ENCODE measurements at places on chromosomes 1 and 21. TPM values are rescaled to one million over a fixed set of nuclear protein-coding genes. Genes with fewer than 3 reads are reported as not detected.

GRCh38 chr1:235098991-235099390 lies 29.6 kb downstream of the TOMM20 start:
- H3K27me3 ChIP-seq: no peaks in the 10 kb centered on the region
- no peak overlapping the region for H3K27ac ChIP-seq
- peaks cover 4% of the 10 kb centered on the region for H3K4me1 ChIP-seq

The LAPTM5 gene
- polyA plus RNA-seq: 1,153 TPM

DNA sequence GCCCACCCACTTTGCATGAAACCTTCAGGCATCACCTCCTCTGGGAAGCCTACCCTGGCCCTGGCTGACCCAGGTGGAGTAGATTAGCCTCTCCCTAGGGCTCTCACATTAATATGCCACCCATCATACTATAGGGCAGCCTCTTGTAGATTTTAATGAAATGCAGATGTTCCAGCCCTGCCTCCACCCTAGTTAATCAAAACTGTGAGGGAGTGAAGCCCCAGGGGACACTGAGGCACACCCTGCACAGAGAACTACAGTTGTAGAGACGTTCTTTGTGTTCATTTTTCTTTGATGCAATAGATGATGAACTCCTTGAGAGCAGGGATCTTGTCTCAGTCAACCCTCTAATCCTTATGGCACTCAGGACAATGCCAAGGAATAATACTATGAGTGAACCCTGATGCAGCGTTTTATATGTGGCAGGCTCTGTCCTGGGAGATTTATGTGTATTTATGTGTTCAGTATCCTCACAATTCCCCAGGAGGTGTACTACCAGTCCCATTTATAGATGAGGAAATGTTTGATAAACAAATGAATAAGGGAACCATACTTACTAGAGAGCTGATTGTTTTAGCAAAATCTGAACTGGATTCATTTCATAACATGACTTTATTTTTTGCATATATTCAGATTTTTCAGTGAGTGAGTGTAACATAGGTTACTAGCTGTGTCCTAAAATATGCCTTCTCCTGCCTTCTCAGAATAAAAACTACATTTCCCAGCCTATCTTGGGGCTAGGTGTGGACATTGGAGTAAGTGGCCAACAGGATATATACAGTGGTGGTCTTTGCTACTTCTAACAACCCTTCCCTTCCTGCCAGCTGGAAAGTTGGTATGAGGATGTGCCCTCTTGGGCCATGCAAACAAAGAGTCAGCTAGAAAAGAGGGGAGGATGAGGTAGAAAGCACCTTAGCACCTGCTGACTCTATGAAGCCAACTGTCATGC lies 23.5 kb upstream of the PRELP start:
- no peak overlapping the region for H3K27ac ChIP-seq
- no peak for DNase-seq
- H3K36me3 ChIP-seq: no peaks in the 10 kb centered on the region
- H3K4me3 ChIP-seq: no peak overlapping the region
- H3K4me1 ChIP-seq: peaks cover 6% of the 10 kb centered on the region
- no peaks in the 10 kb centered on the region for H3K27me3 ChIP-seq

GRCh38 chr1:192530254-192530653 lies 45.3 kb upstream of the RGS1 start:
- H3K27ac ChIP-seq: no peak overlapping the region
- H3K36me3 ChIP-seq: no peaks in the 10 kb centered on the region
- H3K4me1 ChIP-seq: no peaks in the 10 kb centered on the region
- DNase-seq: no peak

GRCh38 chr1:171366816-171367215 lies 52.8 kb downstream of the FMO4 start:
- H3K36me3 ChIP-seq: no peaks in the 10 kb centered on the region
- H3K4me1 ChIP-seq: peaks cover 21% of the 10 kb centered on the region
- H3K4me3 ChIP-seq: no peak overlapping the region
- no peak for DNase-seq
- H3K27ac ChIP-seq: no peak overlapping the region
- H3K27me3 ChIP-seq: no peaks in the 10 kb centered on the region

The ZBED6 gene
- 2.2 TPM for polyA plus RNA-seq

The SPRR1B gene
- polyA plus RNA-seq: not detected

DNA sequence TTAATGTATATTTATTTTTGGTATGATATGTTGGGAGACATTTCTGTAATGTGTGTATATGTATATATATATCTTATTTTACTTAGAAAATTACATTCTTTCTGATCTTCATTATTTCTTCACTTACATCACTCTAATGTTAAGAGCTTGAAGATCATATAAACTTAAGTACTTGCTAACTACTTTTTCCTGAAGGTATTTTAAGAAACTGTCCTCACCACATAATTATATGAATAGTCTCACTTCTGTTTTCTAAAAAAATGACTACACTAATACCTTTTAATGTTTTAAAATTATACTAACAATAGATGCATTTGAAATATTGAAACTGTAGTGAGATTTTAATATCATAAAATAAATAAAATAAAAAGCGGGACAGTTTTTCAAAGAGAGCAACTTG lies 377.1 kb downstream of the LRRIQ3 start:
- no peak overlapping the region for H3K4me3 ChIP-seq
- no peaks in the 10 kb centered on the region for H3K36me3 ChIP-seq
- no peak overlapping the region for H3K27ac ChIP-seq
- DNase-seq: no peak

The RIMKLA gene
- not detected for polyA plus RNA-seq

GRCh38 chr1:202311875-202312635 lies 29.7 kb downstream of the UBE2T start:
- H3K27me3 ChIP-seq: peaks cover 3% of the 10 kb centered on the region
- no peaks in the 10 kb centered on the region for H3K36me3 ChIP-seq
- DNase-seq: no peak
- H3K4me3 ChIP-seq: no peak overlapping the region

DNA sequence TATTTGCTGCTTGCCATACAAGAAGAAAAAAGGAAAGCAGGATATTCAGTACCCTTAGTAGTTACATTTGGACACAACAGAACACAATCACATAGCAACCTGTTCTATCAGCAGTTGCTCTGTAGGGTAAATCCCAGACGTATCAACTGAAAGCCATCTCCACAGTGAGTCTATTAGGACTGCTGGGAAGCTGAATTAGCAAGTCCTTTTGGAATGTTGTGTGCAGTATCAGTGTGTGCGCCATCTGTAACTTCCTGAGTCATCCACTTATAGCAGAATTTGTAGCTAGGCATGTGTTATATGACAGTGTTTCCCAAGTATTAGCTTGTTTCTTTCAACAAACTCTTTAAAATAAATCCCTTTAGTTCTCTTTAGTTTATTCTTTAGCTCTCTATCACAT lies 21.3 kb downstream of the CCDC30 start:
- no peaks in the 10 kb centered on the region for H3K36me3 ChIP-seq
- no peak overlapping the region for H3K4me3 ChIP-seq
- no peak overlapping the region for H3K27ac ChIP-seq

The LHX8 gene
- not detected for polyA plus RNA-seq

GRCh38 chr1:7400566-7400965 lies 370.5 kb upstream of the VAMP3 start:
- no peaks in the 10 kb centered on the region for H3K4me1 ChIP-seq
- no peaks in the 10 kb centered on the region for H3K36me3 ChIP-seq
- no peak for DNase-seq

The CD5L gene
- not detected for polyA plus RNA-seq

DNA sequence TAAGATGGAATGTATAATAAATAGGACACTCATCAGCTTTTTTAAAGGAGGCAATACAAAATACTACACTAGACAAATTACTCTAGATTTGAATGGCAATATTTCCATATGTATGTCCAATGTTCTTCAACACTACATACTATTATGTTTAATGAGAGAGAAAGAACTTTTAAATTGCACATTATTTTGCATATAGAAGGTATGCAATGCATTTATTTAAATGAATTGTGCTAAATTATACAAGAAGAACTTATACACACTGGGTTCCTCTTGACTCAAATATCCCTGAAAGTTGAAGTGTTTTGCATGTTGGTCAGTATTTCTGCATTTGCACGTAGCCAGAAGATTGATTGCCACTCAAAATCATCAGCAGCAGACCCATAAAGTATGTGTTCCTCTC lies 839.6 kb downstream of the ADGRL2 start:
- H3K27ac ChIP-seq: no peak overlapping the region
- no peaks in the 10 kb centered on the region for H3K36me3 ChIP-seq
- DNase-seq: no peak
- no peaks in the 10 kb centered on the region for H3K4me1 ChIP-seq
- no peak overlapping the region for H3K4me3 ChIP-seq
- H3K27me3 ChIP-seq: no peaks in the 10 kb centered on the region

DNA sequence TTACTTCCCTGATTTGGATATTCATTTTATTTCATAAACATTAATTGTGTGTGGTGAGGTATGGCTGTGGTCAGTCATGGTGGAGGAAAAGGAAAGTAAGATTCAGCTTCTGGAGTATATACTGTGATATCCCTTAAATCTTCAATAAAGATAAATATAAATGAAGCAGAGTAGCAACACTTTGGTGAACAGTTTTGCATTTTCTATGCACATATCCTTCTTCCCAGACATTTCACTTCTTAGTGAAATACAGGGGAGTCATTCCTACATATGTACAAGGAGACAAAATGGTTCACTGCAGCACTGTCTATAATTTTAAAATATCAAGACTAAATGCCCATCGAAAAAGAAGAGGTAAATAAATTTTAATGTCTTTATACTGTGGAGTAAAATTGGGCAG lies 61.3 kb downstream of the DISP1 start:
- H3K4me1 ChIP-seq: no peaks in the 10 kb centered on the region
- DNase-seq: no peak
- no peaks in the 10 kb centered on the region for H3K36me3 ChIP-seq
- no peaks in the 10 kb centered on the region for H3K27me3 ChIP-seq
- H3K4me3 ChIP-seq: no peak overlapping the region

GRCh38 chr1:116708255-116708900 lies 40.8 kb upstream of the IGSF3 start:
- no peaks in the 10 kb centered on the region for H3K36me3 ChIP-seq
- H3K27ac ChIP-seq: no peak overlapping the region
- no peaks in the 10 kb centered on the region for H3K27me3 ChIP-seq
- H3K4me1 ChIP-seq: peaks cover 7% of the 10 kb centered on the region

The KNCN gene
- not detected for polyA plus RNA-seq

- H3K4me1 ChIP-seq: peaks cover 5% of the 10 kb centered on the region
- H3K36me3 ChIP-seq: no peaks in the 10 kb centered on the region
- no peak for DNase-seq
Measured at GRCh38 chr1:246291127-246291526, 216.0 kb downstream of the SMYD3 start.

DNA sequence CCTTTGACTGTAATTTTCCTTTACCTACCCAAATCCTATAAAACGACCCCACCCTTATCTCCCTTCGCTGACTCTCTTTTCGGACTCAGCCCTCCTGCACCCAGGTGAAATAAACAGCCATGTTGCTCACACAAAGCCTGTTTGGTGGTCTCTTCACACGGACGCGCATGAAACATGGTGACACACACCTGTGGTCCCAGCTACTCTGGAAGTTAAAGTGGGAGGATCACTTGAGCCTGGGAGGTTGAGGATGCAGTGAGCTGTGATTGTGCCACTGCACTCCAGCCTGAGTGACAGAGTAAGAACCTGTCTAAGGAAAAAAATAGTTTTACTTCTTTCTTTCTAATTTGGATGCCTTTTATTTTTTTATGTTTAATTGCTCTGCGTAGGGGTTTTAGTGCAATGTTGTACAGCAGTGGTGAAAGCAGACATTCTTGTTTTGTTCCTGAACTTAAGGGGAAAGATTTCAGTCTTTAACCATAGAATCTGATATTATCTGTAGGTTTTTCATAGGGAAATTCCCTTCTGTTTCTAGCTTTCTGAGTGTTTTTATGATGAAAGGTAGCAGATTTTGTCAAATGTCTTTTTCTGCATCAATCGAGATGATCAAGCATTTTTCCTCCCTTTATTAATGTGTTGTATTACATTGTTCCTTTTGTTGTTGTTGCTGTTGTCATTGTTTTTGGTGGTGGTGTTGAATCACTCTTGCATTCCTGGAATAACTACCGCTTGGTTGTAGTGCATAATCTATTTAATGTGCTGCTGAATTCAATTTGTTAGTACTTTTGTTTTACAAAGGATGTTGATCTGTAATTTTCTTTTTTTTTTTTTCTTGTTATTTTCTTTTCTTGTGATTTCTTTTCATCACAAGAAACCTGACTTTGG lies 497.4 kb downstream of the DISC1 start:
- no peak overlapping the region for H3K27ac ChIP-seq
- H3K27me3 ChIP-seq: no peaks in the 10 kb centered on the region
- H3K4me1 ChIP-seq: no peaks in the 10 kb centered on the region
- H3K4me3 ChIP-seq: no peak overlapping the region

DNA sequence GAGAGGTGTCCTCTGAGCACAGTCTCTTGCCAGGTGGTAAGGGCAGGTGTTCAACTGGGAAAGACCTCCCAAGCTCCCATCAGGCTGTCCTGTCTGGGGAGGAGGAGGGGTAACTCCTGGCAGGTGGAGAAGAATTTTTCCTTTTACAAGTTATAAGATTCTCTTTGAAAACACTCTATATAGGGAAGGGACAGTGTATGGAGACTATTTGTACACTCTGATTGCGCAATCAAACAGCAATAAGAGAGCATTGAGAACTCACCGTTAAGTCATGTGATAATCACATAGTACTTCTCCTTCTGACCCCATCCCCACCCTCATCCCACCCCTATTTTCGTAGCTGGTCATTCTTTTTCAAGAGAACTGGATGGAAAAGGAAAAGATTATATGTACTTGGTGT lies 179.3 kb upstream of the ZNF644 start:
- DNase-seq: no peak
- H3K27me3 ChIP-seq: no peaks in the 10 kb centered on the region
- H3K36me3 ChIP-seq: no peaks in the 10 kb centered on the region
- no peak overlapping the region for H3K4me3 ChIP-seq
- no peak overlapping the region for H3K27ac ChIP-seq
- H3K4me1 ChIP-seq: peaks cover 5% of the 10 kb centered on the region

GRCh38 chr1:58798910-58799442 lies 15.1 kb upstream of the JUN start:
- no peak for DNase-seq
- H3K4me1 ChIP-seq: no peaks in the 10 kb centered on the region
- no peaks in the 10 kb centered on the region for H3K27me3 ChIP-seq
- no peak overlapping the region for H3K27ac ChIP-seq
- no peak overlapping the region for H3K4me3 ChIP-seq

GRCh38 chr1:21937372-21938121 lies 437 bp upstream of the HSPG2 start:
- H3K4me3 ChIP-seq: peak overlapping the region; percentile 22
- no peak overlapping the region for H3K27ac ChIP-seq
- DNase-seq: peak; percentile 53
- no peaks in the 10 kb centered on the region for H3K36me3 ChIP-seq
- peaks cover 36% of the 10 kb centered on the region for H3K4me1 ChIP-seq
- H3K27me3 ChIP-seq: peaks cover 4% of the 10 kb centered on the region

- H3K27ac ChIP-seq: no peak overlapping the region
- no peak overlapping the region for H3K4me3 ChIP-seq
- no peak for DNase-seq
- H3K27me3 ChIP-seq: peaks cover under 1% of the 10 kb centered on the region
- H3K36me3 ChIP-seq: peaks cover 16% of the 10 kb centered on the region
- no peaks in the 10 kb centered on the region for H3K4me1 ChIP-seq
Measured at GRCh38 chr1:40776236-40777072, 7.1 kb upstream of the KCNQ4 start.

The AIRE gene
- not detected for polyA plus RNA-seq

- no peaks in the 10 kb centered on the region for H3K36me3 ChIP-seq
- H3K4me1 ChIP-seq: no peaks in the 10 kb centered on the region
- H3K4me3 ChIP-seq: no peak overlapping the region
- no peak overlapping the region for H3K27ac ChIP-seq
- H3K27me3 ChIP-seq: no peaks in the 10 kb centered on the region
- DNase-seq: no peak
Measured at GRCh38 chr1:3274972-3275371, 179.5 kb upstream of the ARHGEF16 start.

The RRAGC gene
- polyA plus RNA-seq: 8.0 TPM

- no peaks in the 10 kb centered on the region for H3K4me1 ChIP-seq
- no peak overlapping the region for H3K4me3 ChIP-seq
- no peaks in the 10 kb centered on the region for H3K36me3 ChIP-seq
Measured at GRCh38 chr21:41139275-41139674, 28.7 kb upstream of the BACE2 start.
